ENCODE measurements at places on chromosomes 13 and 19.

GRCh38 chr19:20661150-20661819, at the start of gene ZNF626:
Gene ZNF626 (minus strand): TSS chr19:20661571. CDS start chr19:20661446, 125 bp downstream.
- peak; percentile 72 for DNase-seq

DNA sequence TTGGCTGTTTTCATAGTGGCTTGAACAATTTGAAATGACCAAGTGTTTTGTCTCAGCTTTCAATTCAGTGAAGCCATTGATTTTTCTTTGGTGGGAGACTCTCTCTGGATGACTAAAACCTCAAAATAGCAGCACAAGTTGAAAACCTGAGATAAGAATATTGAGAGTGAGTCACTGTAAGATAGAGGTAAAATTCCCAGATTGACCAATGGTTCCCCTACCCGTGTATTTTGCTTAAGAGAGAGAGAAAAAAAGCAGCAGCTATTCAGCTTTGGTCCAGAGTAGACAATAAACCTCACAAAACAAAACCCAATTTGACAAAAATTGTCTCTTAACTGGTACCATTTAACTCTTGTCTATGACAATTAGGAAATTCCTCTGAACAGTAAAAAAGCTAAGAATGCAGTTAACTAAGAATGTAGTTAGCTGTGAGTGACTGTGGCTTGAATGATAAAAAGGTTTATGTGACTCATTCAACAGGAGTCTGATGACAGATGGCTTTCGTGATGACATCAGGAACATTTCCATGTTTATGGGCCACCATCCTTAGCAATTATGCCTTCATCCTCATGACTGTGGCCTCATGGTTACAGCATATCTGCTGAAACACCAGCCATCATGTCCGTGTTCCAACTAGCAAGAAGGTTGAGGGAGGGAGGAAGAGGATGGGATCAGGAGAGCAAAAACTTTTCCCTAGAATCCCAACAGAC, 356.9 kb downstream of the NDFIP2 start:
- DNase-seq, result no peak

- DNase-seq, result peak; percentile 73
Observed at GRCh38 chr19:46704379-46705076, 12.4 kb downstream of the PRKD2 start.

DNA sequence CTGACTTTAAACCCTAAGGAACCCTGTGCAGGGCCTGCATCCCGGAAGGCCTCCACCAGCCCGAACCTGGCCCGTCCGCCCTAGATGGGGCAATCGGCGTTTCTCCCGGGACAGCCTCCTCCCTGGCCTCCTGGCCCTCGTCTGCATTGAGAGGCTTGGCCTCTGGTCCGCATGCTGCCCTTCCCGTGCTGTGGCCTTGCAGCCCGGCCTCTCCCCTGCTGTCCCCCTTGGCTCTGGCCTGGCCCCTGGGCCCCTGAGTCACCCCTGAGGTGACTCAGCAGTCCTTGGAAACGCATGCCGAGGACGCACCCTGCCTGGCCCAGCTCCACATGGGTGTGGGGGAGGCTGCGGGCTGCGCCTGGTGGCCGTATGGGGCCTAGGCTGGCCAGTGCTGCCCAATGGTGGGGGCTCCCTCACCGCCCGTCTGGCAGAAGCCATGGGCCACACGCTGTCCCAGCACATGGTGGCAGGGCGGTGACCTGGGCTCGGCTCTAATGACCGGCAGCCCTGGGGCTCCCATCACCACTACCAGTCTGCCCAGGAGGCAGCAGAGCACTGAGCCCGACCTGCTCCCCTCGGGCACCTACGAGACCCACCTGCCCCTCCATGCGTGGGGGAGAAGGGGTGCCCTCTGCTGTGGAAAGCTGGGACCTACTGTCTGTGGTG, 25.7 kb downstream of the SH3GL1 start:
- no peak for DNase-seq

DNA sequence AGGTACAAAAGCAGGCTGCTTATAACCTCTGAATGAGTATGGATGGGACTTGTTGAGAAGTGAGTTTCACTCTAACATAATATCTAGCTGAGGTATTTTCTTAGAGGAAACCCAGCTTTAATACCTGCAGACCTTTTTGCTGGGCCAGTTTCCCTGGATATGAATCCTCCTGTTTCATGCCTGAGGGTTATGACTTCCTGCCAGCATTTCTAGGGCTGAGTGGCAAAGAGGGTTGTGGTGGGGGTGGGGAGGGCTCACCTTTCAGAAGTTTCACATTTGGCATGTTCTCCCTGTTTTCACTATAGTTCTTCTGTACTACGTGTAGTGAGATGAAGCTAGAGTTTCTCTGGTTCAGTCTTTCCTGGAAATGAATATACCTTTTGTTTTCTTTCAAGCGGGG, 73.7 kb downstream of the LACC1 start:
- no peak for DNase-seq

GRCh38 chr13:29664591-29664990, 69.1 kb upstream of the SLC7A1 start:
- DNase-seq, result no peak

DNA sequence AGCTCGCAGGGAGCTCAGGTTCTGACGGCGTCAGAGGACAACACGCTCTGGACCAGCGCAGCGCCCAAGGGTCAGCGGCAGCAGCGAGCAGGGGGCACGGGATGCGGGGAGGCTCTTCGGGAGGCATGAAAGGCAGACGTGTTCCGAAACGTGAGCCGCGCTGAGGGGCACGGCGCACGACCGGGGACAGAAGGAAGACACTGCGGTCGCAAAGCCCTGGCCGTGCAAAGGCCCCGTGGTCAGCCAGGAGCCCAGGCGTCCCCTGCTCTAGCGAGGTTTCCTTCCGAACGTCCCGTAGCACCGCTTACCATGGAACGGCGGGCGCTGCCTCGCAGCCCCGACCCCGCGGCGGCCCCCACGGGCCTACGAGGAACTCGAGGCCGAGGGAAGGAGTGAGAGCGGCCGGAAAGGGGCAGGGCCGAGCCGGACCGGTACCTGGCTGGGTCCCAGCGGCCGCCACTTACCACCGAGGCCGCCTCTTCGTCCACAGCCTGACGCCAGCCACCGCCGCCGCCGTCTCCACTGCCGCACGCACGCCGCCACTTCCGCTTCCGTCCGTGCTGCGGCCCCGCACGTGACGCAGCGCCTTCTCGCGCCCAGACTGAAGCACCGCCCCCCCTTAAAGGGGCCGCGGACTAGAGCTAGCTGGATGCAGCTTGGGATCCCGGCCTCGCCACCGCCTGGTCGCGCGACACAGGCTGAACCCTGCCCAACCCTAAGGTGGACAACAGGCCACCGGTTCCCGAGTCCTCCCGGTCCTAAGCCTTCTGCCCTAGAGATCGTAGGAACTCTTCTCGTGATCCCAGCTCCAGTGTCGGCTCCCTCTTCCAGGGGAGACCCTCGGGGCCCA, 9.4 kb downstream of the ABHD17A start:
- peak; percentile 80 for DNase-seq

DNA sequence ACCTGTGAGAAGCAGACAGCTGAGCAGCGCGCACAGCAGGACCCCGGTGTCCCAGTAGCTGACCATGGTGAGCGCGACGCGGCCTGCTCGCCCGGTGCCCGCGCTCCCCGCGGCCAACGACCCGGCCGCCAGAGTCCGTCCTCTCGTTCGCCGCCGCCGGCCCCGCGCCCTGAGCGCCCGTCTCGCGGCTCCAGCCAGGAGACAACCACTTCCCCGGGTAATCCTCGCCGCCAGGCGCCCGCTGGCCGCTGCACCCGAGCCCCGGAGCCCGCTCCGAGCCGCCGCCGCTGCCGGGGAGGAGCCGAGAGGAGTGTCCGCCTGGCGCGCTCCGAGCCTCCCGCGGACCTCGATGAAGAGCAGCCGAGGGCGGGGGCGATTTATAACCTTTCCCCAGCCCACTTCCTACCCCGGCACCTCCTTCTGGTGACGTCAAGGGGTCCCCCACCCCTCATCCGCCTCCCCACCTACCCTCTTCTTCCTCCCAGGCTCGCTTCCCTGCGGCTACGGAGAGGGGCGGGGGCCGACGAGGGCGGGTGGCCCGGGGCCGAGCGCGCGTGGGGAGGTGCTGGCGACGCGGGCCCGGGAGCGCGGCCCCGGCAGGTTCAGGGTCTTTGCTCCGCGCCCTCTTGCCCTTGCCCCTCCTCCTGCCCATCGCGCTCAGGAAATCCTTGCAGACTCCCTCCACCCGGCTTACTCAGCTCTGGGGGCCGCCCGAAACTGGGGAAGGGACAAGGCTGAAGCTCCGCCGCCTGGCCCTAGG, at the start of gene FLT1:
Gene FLT1, minus strand, starts transcription at position 351 of the 760 bp plus-strand sequence. Its CDS starts 285 bp downstream, at position 66.
- no peak for DNase-seq

GRCh38 chr19:1819341-1820255, 7.5 kb upstream of the ATP8B3 start:
- no peak for DNase-seq

DNA sequence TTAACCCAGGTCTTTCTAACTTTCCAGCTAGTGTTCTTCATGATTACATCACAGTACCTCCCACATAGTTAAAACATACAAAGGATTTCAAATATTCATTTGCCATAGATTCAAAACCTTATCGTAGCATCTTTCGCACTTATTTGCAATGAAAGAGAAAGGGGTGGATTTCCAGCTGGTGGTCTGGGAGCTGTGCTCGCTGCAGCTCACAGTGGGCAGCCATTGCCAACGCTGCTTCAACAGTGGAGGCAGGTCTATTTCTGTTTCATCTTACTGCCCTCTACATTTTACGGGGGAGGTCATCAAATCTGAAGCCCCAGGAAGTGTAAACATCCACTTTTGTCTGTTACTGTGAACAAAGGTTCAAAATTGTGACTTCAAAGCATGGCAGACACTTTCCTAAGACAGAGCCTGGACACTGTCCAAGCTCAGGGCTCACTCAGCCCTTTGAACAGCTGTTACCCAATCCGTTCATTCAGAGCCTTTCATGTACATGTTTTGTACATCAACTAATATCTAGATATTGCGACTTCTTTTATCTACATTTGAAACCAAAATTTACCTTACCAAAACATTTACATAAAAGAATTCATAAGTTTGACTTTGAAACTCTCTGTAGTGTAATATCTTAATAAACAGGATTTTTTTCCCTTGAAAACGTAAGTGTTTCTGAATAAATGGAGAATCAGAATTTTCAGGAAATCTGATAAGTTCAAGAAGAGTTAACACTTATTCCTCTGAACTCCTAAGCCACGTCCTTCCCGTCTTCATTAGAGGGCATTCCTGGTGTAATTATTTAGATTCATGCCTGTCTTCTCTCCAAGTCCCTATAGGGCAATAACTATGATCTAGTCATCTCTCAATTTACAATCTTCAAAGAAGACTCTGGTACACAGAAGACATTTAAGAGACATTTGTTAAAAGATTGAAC, 25.1 kb downstream of the STARD13 start:
- no peak for DNase-seq

DNA sequence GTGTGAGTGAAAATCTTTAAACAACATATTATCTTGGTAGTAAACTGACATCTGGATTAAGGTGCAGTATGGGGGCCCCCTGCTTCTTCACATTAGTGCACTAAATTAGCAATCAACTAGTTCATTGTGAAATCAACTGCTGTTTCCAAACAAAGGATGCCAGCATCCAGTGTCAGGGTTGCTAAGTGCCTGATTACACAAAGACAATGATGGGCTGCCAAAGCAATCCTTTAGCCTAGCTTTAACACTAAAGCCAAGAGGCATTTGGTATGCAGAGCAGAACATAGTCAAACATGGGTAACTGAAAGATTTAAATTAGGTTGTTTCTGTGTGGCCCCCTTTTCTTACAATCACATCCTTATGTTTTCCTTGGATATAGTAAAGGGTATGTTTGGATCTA, 543.1 kb upstream of the SLITRK5 start:
- DNase-seq, result no peak

- DNase-seq, result no peak
Observed at GRCh38 chr13:97005625-97006262, 11.5 kb upstream of the OXGR1 start.

- no peak for DNase-seq
Observed at GRCh38 chr13:23628250-23628649, 58.0 kb downstream of the TNFRSF19 start.

DNA sequence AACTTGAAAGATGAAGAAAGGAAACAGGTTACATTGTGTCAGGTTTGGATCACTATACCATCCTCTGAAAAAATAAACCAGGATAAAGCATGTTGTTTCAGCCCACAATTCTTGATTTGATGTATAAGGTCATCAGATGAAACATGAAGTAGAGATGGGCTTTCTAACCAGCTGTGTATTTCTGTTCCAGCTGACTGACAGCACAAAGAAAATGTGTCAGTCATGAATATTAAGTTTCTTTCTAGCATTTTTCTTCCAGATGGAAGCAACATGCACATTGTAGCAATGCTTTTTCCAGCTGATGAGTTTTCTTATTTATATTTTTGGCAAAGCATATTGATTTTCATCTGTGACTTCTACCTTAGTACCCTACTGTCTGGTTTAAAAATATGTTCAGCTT, 199.6 kb downstream of the OXGR1 start:
- DNase-seq, result no peak

DNA sequence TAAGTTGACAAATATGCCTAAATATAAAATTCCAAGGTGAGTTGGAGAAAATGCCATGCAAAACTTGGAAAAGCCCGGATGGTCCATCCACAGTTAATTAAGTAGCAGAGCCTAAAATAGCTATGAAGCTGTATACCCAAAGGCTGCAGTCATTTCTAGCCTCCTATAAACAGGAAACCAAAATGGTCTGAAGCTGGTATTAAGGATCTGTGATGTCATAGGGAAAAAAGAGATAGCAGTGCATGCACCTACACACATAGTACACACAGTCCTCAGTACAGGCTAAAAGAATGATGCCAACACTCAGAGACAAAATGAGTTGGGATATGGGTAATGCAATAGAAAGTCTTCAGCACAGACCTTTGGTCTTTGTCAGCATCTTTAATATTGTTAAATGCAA, 736.9 kb downstream of the EFNB2 start:
- no peak for DNase-seq

DNA sequence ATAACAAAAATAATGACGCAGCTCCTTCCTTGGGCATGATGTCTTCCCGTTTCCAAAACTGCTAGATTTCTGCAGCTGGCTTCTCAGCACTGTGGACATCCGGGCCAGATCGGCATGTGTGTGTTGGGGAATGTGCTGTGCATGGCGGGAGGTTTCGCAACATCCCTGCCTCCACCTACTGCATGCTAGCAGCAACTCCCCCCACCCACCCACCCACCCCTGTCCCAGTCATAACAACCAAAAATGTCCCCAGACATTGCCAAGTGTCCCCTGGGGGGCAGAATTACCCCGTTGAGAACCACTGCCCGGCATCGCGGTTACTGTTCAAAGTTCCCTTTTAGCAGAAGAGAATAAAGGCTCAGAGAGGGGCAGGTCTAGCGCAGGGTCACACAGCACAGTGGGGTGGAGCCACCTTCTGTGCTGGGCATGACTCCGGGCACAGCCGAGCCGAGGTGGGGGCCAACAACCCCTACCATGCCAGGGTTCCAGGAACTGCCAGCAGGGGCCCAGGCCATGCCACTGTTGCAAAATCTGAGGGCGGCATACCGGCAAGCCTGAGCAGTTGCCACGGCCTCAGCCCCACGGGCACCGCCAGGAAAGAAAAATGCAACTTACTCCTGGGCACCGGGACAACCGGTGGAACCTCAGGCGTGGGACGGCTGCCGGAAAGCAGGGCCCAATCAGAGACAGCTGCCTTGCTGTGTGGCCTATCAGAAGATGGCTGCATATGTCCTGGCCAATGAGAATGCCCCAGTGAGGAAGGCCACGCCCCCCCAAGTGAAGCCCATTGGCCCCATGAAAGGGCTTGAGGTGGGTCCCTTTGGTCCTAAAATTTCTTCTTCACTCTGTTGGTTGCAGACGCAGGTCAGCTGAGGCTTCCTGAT, 22.5 kb upstream of the NFIC start:
- DNase-seq, result no peak
